ENCODE measurements at places on chromosomes 2 and 18.

GRCh38 chr2:25672494-25673299 is 680 bp downstream of the DTNB start:
- DNase-seq = peak; percentile 54

DNA sequence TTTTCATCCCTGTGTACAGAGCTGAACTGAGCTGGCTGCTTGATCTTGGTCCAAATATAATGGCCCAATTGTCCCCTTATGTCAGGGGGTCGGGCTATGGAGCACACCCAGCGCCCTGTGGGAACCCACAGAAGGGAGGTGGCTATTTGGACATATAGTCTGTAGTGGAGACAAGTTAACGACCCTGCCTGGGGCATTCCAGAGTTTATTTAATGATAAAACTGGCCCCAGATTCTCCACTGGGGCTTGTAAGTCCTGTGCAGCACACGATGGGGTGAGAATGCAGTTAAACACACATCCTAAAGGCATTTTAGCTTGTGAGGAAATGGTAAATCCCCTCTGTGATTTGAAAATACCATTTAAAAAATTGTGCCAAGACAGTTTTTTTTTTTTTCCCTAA is 72.9 kb downstream of the QPCT start:
- DNase-seq = peak; percentile 28

DNA sequence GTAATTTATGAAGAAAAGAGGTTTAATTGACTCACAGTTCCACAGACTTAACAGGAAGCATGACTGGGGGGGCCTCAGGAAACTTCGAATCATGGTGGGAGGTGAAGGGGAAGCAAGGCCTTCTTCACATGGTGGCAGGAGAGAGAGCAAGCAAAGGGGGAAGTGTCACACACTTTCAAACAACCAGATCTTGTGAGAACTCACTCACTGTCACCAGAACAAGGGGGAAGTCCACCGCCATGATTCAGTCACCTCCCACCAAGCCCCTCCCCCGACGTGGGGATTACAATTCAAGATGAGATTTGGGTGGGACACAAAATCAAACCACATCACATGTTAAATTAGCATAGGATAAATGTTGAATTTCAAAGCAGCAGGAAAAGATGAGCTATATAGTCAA is 56.2 kb downstream of the STRADB start:
- no peak for DNase-seq

DNA sequence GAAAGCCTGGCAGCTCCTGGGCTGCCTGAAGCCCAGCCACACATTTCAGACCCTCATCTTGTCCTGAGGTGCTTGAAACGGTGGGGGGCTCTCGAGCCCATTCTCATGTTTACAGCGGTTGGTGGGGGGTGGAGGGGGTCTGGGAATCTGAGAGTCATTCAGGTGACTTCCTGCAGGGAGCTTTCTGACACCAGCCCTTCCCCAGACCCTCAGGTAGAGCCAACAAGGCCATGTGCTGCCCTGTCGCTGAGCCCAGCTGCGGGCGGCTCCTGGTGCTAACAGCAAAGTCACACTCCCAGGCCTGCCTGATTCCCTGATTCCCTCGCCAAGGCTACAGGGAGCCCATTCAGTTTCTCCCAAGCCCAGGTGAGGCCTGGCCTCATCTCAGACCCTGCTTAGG is 324.9 kb upstream of the MEX3C start:
- DNase-seq = no peak

DNA sequence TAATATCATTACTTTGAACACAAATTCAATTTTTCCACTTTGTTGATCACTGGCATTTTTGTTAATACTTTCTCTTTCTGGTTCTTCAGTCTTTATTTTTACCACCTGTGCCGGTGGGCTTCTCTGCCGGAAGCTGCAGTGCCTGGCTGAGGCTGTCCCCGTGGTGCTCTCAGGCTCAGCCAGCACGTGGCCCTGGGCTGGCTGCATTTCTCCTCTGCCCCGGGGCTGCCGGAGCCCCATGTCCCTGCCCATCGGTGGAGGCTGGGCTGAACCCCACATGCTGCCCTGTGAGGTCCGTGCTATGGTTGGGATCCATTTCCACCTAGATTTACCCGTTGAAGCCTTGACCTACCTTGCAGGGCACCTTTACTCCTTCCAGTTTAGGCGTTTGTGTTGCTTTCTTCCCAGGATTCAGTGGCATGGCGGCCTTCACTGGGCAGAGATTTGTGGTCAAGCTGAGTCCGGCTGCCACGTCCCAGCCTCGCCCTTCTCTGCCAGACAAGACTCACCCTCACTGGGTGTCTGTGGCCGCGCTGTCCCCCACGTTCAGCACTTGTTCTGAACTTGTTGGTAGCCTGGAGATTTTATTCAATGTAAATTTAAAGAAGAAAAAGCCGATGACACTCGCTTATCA is 12.8 kb upstream of the TMEM18 start:
- no peak for DNase-seq

DNA sequence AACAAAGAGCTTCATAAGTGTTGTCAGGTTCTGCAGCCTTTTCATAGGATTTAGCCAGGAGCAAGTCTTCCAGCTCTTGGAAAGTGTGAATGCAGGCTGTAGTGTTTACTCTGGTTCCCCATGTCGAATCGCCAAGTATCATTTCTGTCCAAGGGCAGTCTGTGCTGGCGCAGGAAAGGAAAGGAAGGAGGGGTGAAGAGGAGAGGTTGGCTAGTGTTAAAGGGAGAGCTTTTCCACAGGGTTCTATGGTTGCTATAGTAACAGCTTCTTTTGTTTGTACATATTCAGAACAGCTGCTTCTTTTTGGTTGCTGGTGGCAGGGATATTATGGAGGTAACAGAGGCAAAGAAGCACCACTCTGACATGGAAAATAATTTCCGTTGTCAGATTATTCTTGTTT is 69.9 kb downstream of the KCNH7 start:
- peak; percentile 54 for DNase-seq

DNA sequence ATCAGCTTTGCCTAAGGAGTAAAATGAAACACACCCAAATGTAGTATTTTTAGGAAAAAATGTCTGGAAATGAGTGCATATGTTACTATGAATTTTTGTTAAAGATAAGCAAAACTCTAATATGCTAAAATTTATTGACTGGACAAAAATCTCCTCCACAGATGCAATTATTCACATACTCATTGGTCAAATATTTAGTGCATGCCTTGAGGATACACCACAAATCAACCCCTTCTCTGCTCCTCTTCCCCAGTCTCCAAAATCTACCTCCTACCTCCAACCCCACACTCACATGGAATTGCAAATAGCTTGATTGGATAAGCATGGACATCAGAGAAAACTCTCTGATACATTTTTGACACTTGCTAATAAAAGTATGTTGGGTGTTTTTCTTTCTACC is 95.6 kb upstream of the CDC42EP3 start:
- no peak for DNase-seq

DNA sequence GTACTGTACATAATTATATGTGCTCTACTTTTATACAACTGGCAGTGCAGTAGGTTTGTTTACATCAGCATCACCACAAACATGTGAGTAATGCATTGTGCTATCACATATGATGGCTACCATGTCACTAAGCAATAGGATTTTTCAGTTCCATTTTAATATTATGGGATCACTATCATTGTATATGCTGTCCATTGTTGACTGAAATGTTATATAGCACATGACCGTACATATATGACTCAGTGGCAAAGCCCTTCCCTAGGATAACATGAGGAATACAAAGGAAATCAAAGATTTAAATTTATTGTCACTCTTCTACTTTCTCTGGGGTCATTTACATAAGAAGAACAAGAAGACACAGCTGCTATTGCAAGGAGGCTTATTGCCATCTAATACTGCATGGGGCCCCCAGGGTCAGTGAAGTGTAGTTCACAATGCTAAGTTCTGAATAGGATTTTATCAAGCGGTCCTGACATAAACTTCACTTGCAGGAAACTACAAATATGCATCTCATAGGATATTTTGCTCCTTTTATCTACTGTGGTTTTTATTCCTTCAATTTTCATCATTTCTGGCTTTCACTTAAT is 21.8 kb downstream of the PDE1A start:
- DNase-seq = peak; percentile 28

- no peak for DNase-seq
Measured at GRCh38 chr2:94984964-94985575, 40.4 kb upstream of the MAL start.

DNA sequence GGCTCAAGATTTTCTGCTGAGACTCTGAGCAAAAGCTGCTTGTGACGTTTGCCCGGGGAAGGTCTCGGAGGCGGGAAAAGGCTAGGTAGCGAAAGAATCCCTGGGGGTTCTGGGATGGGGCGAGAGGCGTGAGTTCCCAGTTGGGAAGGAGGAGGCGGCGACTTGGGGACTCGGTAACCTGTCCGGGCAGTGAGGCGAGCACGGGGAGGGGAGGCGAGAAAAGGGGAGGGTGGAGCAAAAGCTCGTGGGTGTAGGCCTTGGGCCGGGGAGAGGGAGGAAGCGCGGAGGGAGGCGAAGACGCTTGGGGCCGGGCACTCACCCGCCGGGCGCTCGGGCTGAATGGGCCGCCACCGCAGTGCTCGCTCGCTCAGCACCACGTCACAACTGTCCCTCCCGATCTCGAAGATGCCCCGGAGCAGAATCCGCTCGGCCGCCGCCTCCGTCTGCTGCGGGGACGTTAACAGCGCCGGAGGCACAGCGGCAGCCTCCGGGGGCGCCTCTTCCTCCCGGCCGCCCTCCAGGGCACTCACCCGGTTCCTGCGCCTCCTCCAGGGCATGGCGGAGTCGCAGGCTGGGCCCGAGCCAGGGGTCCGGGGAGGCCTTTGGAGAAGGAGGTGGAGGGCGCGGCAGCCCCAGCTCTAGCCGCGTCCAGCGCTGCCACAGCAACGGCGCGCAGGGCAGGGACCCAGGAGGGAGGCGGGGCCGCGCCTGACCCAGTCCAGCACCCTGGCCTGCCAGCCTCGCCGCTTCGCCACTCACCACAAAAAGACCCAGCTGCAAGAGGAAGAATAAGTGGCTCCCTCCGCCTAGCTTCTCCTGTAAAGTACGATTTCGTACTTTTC is at the start of gene CERKL:
Gene CERKL (minus strand): TSS at position 656 of the 842 bp plus-strand sequence. CDS start 99 bp downstream, at position 557.
- peak; percentile 41 for DNase-seq

DNA sequence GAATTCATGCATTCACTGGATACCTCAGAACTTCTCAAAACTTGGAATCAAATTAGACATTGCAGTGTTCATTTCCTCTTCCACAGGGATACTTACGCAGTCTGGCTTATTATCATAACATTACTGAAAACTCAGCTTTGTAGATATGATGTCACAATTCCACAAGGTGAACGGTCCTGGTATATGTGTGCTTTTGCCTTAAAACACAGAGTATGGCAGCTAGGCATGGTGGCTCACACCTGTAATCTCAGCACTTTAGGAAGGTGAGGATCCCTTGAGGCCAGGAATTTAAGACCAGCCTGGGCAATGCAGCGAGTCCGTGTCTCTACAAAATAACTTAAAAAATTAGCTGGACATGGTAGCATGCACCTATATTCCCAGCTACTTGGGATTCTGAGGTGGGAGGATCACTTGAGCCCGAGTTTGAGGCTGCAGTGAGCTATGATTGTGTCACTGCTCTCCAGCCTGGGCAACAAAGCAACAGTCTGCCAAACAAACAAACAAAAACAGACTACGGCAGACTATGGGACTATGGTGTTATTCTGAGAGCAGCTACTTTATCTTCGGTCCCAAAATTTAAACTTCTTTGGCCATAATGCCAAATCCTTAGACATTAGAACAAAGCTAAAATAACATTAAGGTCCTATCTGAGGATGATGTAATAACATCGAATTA is 1191.9 kb upstream of the SLC39A10 start:
- no peak for DNase-seq

DNA sequence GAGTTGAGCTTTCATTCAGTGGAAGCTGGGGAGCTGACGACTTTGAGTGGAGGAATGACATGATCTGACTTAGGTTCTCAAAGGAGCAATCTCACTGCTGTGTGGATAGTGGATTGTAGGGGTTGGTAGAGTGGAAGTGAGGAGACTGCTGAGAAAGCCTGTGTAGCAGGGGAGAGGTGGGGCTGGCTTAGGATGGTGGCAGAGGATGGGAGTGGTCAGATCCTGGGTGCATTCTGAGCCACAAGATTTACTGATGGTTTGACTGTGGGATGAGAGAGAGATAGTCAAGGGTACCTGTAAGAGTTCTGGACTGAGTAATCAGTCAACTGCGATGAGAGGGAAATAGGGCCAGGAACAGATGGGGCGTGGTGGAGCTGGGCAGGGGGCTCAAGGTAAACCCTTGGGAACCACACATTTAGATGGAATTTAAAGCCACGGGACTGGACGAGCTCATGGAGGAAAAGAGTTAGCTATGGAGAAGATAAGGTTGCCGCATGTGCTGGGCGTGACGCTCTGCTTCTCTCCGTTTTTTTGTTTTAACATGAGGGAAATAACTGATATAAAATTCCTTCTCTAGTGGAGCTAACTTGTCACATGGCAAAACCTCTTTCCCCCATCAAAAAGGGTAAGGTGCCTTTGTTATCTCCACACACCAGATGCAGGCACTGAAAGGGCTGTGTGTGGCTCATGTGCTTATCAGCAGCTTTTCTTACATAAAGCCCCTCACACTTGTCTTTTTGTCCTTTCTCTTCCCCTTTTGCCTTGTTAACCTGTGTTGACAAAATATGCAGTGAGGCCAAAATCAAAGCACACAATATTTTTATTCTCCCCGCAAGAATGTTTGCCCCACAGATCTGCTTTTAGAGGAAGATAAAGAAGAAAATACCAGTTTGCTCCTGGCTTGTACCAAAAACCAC is 379.8 kb downstream of the TSN start:
- DNase-seq = no peak

- DNase-seq = no peak
Measured at GRCh38 chr18:45688833-45689232, 35.1 kb upstream of the SLC14A1 start.

- DNase-seq = no peak
Measured at GRCh38 chr2:154670083-154670482, 28.4 kb upstream of the KCNJ3 start.

DNA sequence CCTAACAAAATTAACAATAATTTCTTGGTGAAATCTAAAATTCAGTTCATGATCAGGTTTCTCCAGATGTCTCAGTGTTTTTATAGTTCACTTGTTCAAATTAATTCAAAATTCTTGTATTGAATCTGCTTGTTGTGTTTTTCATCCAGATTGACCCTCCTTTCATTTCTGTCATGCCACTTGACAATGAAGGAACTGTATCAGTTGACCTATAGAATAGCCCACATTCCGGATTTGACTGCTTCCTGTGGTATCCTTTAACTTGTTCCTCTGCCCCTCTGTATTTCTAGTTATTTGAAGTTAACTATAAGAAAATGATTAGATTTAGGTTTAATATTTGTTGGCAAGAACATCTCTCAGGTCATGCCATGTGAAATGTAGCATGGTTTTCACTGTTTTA is 53.3 kb downstream of the TWSG1 start:
- DNase-seq = no peak

DNA sequence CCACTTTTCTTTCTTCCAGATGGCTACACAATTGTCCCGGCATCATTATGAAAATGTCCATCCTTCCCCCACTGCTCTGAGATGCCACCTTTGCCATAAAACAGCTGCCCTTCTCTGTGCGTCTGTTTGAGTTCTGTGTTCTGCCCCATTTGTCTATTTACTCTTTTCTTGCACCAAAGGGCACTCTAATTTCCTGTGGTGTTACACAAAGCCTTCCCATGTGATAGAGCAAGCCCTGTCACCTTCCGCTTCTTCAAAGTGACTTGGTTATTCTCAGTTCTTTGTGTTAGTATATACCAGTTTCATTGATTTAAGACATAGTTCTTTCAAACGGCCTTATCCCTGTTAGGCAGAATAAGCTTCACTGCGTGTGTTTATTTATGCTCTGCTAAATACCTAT is 84.1 kb downstream of the FBXO15 start:
- no peak for DNase-seq

GRCh38 chr2:20443276-20443920 is 3.5 kb upstream of the RHOB start:
- DNase-seq = peak; percentile 46

All from right hindlimb (tissue), 1 donor.